Testis (tissue), 5 donors: ENCODE measurements at places on chromosomes 12 and 14.

- DNase-seq: no peak
These were observed 558.2 kb upstream of the MIS18BP1 start for GRCh38 chr14:45811155-45811554.

GRCh38 chr12:75571204-75571603 is 59.8 kb upstream of the KRR1 start:
- DNase-seq: no peak

GRCh38 chr12:116418551-116418950 is 140.6 kb upstream of the MAP1LC3B2 start:
- DNase-seq: no peak

DNA sequence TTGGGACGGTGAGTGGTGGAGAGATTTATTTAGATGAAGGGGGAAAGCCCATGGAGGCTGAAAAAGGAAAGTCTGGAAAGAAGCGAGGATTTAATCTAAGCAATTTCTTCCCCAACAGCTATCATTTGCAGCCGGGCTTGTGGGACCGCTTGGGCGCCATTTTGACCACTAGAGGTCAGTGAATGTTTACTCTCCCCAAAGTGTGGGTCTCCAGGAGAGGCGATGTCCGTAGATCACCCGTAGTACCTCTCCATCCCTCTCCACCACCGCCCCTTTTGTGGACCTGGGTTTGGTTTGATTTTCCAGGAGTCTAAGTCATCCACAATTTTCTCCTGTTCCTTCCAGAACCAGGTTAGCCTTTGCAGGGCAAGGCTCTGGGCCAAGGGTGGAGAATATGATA is 91.2 kb upstream of the PARP11 start:
- no peak for DNase-seq

DNA sequence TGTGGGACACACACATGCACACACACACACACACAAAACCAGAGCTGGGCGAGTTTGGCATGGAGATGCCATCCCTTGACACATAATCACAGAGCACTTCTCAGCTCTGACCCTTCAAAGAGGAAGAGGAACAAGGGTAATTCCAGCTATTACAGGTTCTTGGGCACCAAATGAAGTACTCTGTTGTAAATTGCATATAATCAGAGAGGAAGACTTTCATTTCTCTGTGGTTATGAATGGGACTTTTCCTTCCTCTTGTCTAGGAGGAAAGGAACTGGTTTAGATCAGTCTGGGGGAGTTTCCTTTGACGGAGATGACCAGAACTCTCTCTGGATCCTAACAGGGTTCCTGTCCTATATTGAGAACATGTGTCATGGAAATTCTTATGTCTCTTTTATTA is 26.4 kb upstream of the FGF6 start:
- DNase-seq: no peak

GRCh38 chr12:12919666-12920435 is 28.5 kb downstream of the GPRC5A start:
- DNase-seq: no peak

- DNase-seq: no peak
These were observed 7.4 kb upstream of the MTA1 start for GRCh38 chr14:105411985-105412770.

- DNase-seq: no peak
These were observed 25.2 kb downstream of the PLEKHA5 start for GRCh38 chr12:19154686-19155085.

DNA sequence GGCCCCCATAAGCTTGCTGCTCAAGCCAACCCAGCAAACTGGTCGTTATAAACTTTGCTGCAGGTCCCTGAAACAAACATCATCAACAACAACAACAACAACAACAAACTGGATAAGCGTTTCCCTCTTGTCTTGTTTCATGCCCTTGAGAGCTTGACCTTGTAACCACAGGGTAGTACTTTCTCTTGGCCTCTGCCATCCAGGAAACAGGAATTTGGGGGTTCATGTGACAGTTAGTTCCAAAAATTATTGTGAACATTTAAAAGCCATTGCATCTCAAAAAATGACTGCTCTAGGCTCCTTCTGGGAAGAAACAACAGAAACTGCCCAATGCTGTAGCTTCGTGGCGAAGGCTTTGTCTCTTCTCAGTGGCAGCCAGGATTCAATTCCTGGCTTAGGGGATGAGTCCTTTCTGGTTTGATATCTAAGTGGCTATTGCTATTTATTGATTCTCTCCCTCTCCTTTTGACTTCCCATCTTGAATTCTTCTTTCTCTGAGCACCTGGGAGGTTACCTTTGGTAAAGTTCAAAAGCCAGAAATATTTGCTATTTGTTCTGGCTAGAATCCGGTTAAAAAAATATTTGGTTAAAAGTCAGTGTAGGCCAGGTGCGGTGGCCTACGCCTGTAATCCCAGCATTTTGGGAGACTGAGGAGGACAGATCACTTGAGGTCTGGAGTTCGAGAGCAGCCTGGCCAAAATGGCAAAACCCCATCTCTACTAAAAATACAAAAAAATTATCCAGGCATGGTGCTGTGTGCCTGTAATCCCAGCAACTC is 52.0 kb upstream of the CPM start:
- no peak for DNase-seq
